Endothelial cell (in vitro differentiated cells): ENCODE measurements at places on chromosomes 16 and 17. TPM values are rescaled to one million over a fixed set of nuclear protein-coding genes. Genes with fewer than 3 reads are reported as not detected.

DNA sequence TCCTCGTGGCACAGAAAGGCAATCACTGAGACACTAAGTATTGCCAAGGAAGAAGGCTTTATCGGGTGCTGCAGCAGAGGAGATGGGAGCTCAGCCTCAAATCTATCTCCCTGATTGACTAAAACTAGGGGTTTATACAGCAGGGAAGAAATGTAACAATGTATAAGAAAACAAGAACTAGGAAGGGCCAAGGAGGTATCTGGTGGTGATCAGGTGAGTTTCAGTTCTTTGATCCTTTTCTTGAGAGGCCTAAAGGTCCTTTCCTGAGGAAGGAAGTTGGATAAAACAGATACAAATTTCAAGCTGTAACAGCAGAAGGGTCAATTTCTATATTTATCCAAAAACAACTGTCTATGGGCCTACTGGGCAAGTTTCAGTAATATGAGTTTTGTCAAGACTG, 212.4 kb downstream of the COPRS start:
- no peak for DNase-seq

DNA sequence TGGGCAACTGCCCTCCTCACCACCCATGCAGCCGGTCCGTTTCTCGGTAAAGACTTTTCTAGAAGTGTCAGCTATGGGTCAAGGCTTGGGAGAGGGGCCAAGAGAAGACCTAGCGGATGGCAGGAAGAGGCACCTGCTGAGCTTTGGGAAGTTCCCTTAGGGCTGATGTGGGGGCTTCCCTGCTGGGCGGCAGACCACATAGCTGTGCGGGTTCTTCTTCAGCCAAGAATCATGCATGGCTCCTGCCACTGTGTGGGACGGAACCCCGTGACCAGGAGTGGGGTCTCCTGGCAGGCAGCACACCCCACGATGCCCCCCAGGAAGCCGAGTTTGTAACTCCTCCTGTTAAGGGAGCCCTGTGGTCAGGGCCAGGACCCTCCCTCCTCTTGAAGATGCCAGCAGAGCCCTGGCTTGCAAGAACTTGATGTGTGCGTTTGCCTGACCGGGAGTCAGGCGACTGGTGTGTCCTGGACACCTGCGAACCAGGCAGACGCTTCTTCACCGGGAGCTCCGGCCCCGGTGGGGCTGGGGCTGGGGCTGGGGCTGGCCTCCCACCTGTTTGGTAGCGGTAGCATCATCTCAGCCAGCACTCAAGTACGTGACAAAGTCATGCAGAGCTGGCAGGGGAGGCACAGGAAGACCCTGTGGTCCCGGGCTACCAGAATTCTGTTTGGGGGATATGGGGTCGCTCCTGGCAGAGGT, 17.7 kb upstream of the SLC38A10 start:
- no peak for DNase-seq

TNFSF13 gene
- total RNA-seq = 5.6 TPM

DNA sequence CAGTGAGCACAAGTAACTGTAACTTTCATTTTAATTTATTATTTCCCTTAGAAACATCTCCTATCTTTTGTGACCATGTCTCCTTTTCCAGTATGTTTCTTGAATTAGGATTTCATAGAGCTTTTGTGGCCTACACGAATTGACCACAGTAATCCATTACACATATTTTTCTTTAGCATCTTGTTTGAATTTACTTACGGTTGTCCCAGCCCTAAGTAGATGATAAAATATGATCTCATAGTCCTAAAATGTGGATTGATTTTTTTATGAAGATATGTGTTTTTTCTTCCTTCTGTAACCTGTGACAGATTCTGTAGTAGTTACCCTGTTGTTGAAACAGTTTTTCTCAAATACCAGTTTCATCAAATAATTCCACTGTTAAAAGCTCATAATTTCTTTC, 61.5 kb downstream of the NF1 start:
- DNase-seq = no peak

NPIPB9 gene
- 1.2 TPM for total RNA-seq

DNA sequence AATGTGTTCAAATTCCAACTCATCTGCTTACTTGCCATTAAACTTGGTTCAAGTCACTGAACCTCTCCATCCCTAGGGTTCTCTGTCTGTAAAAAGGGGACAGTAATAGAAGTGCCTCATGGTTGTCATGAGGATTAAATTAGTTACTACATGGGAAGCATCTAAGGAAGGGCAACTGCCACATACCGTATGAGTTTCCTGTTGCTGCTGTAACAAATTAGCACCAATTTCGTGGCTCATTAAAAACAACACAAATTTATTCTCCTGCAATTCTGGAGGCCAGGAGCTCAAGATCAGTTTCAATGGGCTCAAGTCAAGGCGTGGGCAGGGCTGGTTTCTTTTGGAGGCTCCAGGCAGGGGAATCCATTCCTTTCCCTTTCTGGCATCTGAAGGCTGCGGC, 18.6 kb downstream of the CD300LF start:
- no peak for DNase-seq

DNA sequence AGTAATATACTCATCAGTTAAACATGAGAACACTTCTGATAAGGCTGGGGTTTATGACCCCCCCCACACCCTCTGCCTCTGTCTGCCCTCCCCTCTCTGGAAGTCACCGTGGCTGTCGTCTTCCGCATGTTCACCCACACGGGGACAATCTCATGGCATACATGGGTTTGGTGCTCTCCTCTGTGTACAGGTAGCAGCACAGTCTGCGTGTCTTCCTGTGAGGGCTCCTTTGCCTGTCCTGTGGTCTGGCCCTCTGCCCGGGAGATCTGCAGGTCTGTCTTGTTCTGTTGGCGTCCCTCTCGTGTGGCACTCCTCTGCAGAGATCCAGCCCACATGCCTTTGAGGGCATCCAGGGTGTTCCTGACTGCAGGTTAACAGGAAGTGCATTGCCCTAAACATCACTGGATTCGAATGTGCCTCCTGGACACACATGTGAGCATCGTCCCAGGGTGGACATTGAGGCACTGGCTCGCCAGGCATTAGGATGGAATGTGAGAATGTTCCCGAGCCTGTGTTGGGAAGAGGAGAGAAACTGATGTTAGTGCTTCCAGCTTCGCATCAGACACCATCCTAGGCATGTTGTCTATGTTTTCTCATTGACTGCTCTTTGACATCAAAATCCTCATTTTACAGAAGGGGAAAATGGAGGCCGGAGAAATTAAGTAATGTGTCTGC, 54.5 kb downstream of the NKD1 start:
- DNase-seq = no peak

GRCh38 chr17:21293831-21294210, 9.3 kb downstream of the MAP2K3 start:
- DNase-seq = no peak

CACNG3 gene
- total RNA-seq = not detected

DNA sequence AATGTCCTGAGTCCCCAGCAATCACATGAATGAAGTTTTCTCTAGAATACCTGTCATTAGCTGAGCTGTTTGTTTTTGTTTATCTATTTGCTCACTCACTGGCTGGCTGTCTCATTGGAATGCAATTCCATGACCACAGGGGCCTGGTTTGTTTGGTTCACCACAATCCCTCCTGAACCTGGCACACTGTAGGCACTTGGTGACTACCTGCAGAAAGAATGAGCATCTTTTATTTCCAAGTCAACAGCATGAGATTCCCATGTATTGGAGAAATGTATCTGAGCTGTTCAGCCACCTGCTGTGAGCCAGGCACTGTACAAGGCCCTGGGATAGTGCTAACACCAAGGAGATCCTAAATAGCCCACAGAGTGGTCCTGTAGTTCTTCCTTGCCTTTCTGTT, 345.1 kb downstream of the XYLT1 start:
- no peak for DNase-seq

GRCh38 chr16:4790871-4791270, 2.7 kb upstream of the SEPTIN12 start:
- DNase-seq = no peak

MAP2K4 gene
- total RNA-seq = 36.5 TPM

GRCh38 chr17:43721537-43722268, 36.9 kb downstream of the SOST start:
- no peak for DNase-seq

IFT20 gene
- total RNA-seq = 47.2 TPM

CCL16 gene
- not detected for total RNA-seq

DNA sequence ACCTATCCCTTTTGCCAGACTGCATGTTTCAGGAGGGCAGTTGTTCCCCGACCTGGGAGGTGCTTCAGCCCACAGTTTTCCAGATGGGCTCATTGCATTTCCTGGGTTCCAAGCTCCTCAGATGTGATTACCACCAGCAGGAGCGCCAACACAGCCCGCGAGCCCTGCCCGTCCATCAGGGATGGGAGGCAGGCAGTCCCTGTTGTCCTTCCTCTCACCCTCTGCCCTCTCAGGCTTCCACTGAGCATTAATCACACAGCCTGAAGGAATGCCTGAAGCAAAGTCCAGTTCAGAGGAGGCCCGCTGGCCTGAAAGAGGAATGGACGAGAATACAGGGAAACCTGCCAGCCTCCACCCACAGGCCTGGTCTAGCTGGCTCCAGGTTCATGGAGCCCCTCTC, 256.3 kb upstream of the SDK2 start:
- DNase-seq = no peak

GRCh38 chr16:22022151-22022550, 14.2 kb downstream of the MOSMO start:
- DNase-seq = no peak

DNA sequence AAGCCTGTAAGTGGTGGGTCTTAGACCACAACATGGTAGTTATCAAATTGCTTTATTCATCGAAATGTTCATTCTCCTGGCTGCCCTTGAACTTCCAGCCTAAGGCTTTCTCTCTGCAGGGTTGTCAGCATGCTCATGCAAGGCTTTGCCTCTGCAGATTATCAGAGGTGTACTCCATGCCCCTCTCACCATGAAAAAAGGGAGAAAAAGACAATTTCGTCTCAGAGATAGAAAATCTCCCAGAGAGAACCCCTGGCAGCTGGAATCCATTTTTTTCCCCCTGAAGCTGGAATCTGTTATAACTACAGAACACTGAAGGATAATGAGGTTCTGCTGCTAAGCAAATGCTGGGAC, 33.9 kb upstream of the METTL9 start:
- DNase-seq = no peak

IL17C gene
- 0.26 TPM for total RNA-seq
